ENCODE measurements at places on chromosomes 7 and 10.

DNA sequence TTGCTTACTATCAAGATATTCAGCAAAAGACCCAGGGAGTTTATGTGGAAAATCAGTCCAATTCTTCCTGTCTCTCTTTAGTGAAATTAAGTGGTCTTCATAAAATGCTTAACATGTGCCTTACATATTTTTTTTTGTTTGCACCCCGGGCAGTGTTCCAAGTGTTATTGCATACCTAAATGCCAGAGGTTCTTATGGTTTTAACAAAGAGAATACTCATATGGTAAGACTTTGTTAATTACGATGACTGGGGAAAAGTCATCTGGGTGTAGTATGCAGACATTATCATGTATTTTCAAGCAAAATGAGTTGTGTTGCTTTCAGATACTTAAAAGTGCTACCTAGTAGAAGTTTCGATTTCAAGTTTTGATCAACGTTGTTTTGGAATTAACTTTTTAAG lies 82.6 kb downstream of the PRKG1 start:
- DNase-seq: no peak

- DNase-seq: peak; percentile 7
These were observed 20.8 kb downstream of the SFTPD start for GRCh38 chr10:79928028-79928583.

DNA sequence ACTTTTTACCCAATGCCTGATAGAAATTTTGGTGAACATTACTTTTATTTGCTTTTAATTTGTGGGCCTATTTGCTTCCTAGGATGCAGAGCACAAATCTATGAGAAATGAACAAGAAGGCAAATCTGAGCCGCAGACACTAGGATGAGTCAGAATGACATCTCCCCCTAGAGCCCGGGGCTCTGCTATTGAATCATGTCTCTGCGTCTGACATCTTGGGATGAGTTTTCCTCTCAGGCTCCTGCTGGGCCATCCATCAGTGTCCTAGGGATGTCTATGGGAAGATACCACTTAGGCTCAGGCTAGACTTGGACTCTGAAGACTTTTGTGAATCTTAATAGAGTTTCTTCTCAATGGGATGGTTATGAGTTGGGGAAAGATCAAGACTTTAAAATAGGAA lies 157.3 kb upstream of the MTPN start:
- DNase-seq: no peak

DNA sequence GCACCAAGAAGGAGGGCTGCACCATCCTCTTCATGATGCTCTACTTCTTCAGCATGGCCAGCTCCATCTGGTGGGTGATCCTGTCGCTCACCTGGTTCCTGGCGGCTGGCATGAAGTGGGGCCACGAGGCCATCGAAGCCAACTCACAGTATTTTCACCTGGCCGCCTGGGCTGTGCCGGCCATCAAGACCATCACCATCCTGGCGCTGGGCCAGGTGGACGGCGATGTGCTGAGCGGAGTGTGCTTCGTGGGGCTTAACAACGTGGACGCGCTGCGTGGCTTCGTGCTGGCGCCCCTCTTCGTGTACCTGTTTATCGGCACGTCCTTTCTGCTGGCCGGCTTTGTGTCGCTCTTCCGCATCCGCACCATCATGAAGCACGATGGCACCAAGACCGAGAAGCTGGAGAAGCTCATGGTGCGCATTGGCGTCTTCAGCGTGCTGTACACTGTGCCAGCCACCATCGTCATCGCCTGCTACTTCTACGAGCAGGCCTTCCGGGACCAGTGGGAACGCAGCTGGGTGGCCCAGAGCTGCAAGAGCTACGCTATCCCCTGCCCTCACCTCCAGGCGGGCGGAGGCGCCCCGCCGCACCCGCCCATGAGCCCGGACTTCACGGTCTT lies 1.9 kb downstream of the FZD1 start:
- DNase-seq: no peak

- no peak for DNase-seq
These were observed 85.4 kb upstream of the AFAP1L2 start for GRCh38 chr10:114489521-114490310.

DNA sequence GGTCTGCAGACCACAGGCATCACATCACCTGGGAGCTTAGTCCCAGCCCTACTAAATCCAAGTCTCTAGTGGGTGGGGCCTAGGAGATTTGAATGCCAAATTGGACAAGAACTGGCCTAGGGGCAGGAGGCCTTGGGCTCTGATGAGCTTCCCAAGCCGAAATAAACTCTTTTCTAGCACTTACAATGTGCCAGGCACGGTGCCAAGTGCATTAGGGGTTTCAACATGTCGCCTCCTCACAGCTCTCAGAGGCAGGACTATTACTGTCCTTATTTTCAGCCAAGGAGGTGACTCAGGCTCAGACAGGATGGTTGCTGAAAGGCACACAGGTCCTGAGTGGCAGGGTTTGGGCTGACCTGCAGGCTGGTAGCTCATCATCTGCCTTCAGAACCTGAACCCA lies 9.2 kb upstream of the CPA1 start:
- DNase-seq: no peak

DNA sequence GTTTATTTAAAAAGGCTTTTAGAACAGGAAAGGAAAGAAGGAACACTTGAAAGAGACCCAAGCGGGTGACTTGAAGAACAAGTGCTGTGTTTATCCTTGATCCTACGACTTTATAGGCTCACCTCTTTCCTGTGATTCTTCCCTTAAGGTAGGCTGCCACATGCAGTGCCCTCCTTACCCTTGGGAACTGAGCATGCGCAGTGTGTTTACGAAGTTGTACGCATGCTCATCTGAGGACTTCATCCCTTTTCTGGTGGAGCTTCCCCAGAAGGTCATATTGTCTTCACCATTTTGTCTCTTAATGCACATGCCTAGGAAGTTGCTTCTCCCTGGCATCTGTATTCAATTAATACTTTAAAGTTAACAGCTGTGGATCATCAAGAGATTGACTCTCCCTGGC lies 49.9 kb upstream of the VOPP1 start:
- DNase-seq: no peak

- DNase-seq: no peak
These were observed 181.2 kb downstream of the KCNMA1 start for GRCh38 chr10:77456414-77456813.

DNA sequence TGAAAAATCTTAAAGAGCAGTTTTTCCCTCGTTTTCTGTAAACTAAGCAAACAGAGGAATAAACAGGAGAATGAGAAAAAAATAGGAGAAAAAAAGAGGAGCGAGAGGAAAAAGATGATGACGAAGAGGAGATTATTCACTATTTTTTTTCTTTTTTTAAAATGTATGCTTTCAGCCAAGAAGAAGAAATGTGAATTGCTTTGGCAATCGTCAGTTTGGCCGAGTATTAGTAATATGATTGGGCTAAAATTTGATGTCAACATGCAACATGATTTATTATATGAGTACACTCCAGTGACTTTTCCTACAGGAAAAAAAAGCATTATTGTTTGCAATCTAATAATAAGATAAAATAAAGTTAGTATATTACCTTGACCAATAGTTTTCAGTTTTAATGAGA lies 26.3 kb downstream of the VWDE start:
- DNase-seq: no peak

DNA sequence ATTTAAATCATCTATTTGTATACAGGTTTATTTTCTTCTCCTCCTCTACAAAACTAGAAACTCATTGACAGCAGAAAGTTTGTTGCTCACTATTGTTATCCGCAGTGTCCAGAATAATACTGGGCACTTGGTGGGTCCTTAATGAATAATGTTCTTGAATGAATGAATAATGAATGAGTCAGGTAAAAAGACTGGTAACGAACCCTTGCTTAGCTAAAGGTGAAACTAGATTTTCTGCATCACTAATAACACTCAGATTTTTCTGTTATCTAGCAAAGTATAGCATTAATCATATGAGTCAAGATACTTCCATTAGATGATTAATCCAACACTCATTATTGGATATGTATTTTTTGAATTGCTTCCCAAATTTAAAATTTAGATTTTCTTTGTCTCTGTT lies 953.2 kb downstream of the SORCS3 start:
- no peak for DNase-seq

GRCh38 chr10:122407375-122408125 lies 33.0 kb downstream of the PLEKHA1 start:
- DNase-seq: no peak

DNA sequence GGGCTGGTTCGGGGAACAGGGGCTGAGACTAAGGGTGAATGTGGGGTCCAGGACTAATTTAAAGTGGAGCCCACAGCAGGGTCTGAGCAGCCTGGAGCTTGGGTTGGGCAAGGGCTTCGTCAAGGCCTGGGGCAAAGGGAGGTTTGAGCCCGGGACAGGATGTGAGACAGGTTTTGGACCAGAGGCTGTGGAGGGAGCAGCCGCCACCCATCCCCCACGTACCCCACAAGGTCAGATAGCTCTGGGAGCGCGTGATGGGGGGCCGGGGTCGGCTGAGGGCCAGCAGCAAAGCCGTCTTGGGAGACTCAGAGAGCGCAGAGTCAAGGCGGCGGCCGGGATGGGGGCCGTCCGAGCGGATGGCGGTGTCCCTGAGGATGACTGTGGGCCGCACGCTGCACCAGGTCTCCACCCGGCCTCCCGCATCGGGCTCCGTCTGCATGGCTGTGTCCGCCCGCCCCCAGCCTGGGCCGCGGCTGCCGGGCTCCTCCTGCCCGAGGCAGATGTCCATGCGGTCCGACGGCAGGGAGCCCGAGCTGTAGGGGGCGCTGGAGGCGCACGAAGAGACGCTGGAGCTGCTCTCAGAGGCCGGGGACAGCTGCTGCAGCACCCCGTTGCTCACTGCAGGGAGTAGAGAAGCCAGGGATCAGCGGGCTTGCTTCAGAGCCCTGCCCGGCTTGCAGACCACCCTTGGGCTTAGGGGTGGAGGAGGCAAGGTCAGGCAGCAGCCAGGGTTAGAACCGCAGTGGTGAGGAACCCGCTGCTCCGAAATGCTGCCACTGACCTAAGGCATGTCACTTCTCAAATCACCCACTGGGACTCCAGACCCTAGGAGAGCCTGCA lies 12.1 kb downstream of the PDZD7 start:
- peak; percentile 51 for DNase-seq

DNA sequence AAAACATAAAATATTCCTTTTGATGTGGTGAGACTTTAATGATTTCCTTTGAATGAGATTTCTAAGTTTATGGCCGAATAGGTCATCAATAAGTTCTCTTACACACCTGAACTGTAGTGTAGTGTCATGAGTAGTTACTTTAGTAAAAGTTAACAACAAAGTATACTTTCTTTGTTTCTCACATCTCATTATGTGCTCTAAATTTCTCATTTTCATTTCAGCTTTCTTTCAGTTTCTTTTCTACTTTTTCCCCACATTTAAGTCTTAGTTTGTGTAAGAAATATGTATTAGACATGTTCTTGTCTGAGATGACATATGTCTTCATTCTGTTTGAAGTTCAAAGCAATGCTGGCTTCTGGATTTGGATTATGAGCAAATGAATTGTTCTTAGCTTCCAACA lies 348.1 kb downstream of the ANKRD7 start:
- DNase-seq: no peak

DNA sequence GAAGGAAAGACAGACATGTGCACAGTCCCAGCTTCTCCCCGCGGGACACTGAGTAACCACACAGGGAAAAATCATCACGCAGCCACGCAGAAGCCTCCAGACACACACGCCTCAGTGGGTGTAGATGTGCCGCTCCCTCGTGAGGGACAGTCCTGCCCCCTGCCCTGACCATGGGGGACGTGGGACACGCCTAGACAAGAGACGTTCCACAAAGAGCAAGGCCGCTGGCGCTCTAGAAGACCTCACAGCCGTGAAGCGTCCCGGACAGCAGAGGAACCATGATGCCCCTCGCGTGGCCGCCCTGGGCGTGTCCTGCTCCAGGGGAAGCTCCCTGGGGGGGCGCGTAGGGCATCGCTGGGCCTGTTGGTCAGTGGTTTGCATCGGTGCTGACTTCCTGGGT lies 210.8 kb downstream of the DNAJB6 start:
- no peak for DNase-seq

GRCh38 chr10:72319416-72320254 lies 35.1 kb downstream of the DNAJB12 start:
- DNase-seq: peak; percentile 78

- no peak for DNase-seq
These were observed 142.8 kb downstream of the LRRC4 start for GRCh38 chr7:127888411-127888810.

- DNase-seq: no peak
These were observed 24.7 kb downstream of the GHRHR start for GRCh38 chr7:30988351-30989005.

- no peak for DNase-seq
These were observed 78.1 kb upstream of the RET start for GRCh38 chr10:42998481-42999384.

DNA sequence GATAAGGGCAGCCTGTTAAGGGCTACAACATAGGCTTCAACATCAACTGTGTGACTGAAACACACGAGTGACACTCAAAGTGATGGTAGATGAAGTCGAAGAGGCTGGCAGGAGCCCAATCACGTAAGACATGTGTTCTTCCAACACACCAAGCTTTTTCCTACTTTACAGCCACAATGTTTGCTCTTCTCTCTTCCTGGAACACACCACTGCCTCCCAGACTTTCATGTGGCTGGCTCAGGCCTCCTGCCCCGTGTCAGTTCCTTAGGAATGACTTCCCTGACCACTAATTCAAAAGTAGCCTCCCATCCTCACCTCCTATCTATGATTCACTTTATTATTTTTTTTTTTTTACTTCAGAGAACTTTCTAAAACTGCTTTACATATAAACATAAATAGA lies 209.2 kb downstream of the GPAM start:
- DNase-seq: no peak

DNA sequence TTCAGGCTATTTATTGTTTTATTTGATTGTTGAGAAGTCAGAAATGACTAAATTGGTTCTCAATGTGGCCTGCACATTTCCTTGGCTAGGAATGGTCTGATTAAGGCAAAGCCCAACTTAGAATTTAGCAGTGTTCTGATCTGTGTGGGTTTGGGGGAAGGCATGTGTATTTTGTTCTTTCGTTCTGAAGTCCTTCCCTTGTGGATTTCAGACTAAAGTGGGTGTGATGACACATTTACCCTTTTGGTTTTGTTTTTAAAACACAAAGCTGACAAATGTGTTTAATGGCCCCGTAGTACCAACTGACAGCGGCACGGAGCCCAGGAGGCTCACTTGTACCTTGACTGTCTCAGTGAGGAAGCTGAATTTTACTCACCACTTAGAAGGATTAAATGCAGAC lies 452.3 kb upstream of the GALNT17 start:
- DNase-seq: no peak

GRCh38 chr10:63197344-63198092 lies 64.4 kb downstream of the NRBF2 start:
- DNase-seq: no peak

DNA sequence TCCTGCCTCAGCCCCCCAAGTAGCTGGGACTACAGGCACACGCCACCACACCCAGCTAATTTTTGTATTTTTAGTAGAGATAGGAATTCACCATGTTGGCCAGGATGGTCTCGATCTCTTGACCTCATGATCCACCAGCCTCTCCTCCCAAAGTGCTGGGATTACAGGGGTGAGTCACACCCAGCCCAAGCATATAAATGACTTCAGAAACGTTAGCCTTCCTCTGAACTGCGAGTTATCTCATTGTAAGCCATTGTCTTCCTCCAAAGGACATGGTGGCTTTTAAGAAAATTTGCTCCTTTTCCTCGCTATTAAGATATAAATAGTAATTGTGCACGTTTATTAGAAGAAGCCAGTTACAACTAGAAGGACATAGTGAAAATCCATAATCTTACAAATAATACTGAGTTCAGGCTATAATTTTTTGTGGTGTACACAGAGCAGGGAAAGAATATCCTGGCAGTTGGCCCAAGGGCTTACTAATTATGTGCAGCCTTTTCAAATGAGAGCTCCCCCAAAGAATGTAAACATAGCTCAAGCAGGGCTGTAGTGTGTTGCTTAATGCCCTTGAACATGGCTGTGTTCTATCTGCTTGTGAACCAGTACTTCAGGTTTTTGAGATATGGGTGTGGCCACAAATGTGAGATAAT lies 495.8 kb downstream of the PARD3 start:
- DNase-seq: no peak

All from memory B cell (primary cell).